WTC11 (cell line): ENCODE measurements at places on chromosomes 2 and 18. TPM values are rescaled to one million over a fixed set of nuclear protein-coding genes. Genes with fewer than 3 reads are reported as not detected.
A peak's percentile ranks its signal among the peaks of the same experiment; 100 is the strongest.

DNA sequence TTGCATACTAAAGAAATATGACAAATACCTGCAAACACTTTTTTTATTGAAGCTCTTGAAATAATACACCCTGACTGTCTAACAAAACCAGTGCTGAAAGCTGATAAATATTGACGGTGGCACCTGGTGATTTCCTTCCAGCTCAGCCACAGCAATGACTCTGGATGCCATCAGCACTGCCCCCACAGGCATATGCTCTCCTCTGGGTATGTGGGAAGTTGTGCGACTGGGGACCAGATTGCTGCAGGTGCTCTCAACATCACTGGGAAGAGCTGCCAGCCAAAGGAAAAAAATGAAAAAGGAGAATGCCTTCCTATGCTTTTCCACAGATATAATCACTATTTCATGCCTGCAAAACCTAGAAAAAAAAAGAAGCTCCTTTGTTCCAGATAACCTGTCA is 141.5 kb downstream of the PIGN start:
- DNase-seq = no peak
- peaks cover 10% of the 10 kb centered on the region for H3K36me3 ChIP-seq
- no peak overlapping the region for H3K27ac ChIP-seq
- no peak overlapping the region for H3K4me3 ChIP-seq

- H3K27me3 ChIP-seq = peaks cover 4% of the 10 kb centered on the region; the same call in 1 of the 2 replicates
- H3K4me1 ChIP-seq = peaks cover 4% of the 10 kb centered on the region; the same call in 1 of the 2 replicates
- no peak for DNase-seq
- no peaks in the 10 kb centered on the region for H3K36me3 ChIP-seq
Observed at GRCh38 chr2:28449488-28450395, 46.1 kb upstream of the PLB1 start.

The UNC80 gene
- 0.30 to 0.48 TPM (median 0.34 TPM) in 3 replicates for total RNA-seq

DNA sequence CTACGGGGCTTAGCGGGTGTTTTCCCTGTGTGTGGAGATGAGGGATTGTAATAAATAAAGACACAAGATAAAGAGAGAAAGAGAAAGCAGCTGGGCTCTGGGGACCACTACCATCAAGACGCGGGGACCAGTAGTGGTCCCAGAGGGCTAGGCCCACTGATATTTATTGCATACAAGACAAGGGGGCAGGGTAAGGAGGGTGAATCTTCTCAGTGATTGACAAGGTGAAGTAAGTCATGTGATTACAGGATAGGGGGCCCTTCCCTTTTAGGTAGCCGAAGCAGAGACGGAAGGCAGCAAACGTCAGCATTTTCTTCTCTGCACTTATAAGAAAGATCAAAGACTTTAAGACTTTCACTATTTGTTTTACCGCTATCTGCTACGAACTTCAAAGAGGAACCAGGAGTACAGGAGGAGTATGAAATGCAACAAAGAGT is 4.5 kb upstream of the GAL3ST2 start:
- H3K4me1 ChIP-seq = peaks cover 12% of the 10 kb centered on the region
- H3K27ac ChIP-seq = no peak overlapping the region
- no peak overlapping the region for H3K4me3 ChIP-seq
- no peak for DNase-seq
- no peaks in the 10 kb centered on the region for H3K27me3 ChIP-seq

The CCL20 gene
- not detected in 3 replicates for total RNA-seq

DNA sequence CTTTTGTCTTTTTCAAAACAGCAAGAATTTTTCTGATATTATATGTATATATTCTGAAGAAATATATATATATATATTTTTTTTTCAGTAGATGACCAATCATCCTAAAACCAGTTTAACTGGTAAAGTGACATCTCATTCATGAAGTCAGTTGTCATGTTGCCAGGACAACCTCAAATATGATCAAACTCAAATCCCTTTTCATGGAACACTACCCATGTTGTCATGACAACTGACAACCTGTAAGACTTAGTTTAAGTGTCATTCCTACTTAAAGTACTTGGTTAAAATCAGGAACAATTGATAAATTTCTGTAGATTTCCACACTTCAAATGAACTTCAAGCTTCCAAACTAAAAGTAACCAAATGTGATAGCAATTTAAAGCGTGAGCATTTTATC is 101.8 kb upstream of the ERBB4 start:
- DNase-seq = no peak
- no peaks in the 10 kb centered on the region for H3K27me3 ChIP-seq
- H3K27ac ChIP-seq = no peak overlapping the region
- H3K4me1 ChIP-seq = peaks cover 9% of the 10 kb centered on the region
- no peak overlapping the region for H3K4me3 ChIP-seq

GRCh38 chr2:145116056-145116455 is 596.1 kb upstream of the ZEB2 start:
- no peak overlapping the region for H3K27ac ChIP-seq
- no peak overlapping the region for H3K4me3 ChIP-seq
- DNase-seq = no peak
- no peaks in the 10 kb centered on the region for H3K27me3 ChIP-seq

The CAPN13 gene
- total RNA-seq = 1.7 to 2.4 TPM (median 2.0 TPM) in 3 replicates

DNA sequence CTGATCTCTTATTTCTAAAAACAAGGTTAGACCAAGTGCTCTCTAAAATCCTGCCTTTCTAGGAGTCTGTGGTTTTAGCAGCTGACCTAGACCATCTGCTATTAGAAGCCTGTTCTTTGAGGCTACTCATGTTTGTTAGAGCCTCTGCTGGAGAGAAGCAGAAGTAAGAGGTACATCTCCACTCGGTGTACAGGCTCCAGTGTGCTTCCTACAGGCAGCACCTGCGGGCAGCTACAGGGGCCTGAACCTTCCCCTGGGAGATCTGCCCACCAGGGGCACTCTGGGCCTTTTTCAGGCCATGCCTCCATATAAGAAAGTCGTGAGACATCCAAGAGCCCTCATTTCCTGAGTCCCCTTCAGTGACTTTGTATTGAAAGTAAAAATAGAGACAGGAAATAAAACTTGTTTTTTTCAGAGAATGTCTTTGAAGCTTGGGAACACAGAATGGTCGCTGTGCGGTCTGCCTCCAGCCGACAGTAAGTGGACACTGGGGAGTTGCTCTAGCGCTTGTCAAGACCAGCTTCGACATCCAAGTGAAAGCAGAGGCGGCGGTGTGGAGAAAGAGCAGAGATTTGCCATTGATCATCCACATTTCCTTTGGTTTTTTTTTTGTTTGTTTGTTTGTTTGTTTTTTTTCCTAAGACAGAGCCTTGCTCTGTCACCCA is 31.7 kb downstream of the ONECUT2 start:
- no peak overlapping the region for H3K4me3 ChIP-seq
- H3K27me3 ChIP-seq = no peaks in the 10 kb centered on the region
- no peaks in the 10 kb centered on the region for H3K36me3 ChIP-seq
- H3K4me1 ChIP-seq = 0 out of 2 replicates have a peak, but pooled peaks cover 2% of the 10 kb centered on the region
- peak; percentile 29 for DNase-seq

DNA sequence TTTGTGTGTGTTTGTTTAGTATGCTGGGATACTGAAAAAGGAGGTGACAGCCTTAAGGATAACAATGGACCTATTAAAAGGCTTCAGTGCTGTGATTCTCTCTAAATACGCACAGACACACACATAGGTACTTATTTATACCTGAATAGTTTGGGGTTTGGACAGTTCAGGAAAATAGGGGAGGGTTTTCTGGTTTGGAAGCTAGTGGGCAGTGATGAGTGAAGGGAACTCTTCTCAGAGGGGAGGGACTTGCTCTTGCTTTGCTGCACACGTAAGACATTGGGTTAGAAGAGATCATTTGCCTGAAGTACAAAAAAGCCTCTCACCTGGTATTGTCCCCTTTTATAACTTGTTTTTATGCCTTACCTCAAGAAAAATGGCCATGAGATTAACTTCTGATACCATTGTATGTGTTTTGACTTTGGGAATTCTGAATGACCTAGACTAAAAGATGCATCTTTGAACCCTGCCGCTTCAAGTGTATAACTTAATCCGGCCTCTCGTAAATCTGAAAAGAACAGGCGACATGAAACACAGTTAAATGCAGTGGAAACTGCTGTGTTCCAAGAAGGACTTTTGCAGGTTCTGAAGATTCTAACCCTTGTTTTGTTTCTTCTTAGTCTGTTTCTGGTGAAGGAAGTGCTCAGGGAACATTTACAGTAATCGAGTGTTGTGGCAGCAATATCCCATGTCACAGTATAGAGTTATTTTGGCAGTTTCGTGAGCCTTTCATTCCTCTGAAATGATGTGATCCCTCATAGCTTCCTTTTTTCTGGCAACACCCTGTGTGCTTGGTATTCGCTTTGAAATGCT is 2.5 kb downstream of the CRIM1 start:
- peaks cover 19% of the 10 kb centered on the region for H3K27me3 ChIP-seq
- DNase-seq = no peak
- peak overlapping the region; percentile 98 for H3K4me3 ChIP-seq
- H3K4me1 ChIP-seq = peaks cover 72% of the 10 kb centered on the region
- peak overlapping the region; percentile 67 for H3K27ac ChIP-seq
